ENCODE measurements at places on chromosomes 5 and 9.

DNA sequence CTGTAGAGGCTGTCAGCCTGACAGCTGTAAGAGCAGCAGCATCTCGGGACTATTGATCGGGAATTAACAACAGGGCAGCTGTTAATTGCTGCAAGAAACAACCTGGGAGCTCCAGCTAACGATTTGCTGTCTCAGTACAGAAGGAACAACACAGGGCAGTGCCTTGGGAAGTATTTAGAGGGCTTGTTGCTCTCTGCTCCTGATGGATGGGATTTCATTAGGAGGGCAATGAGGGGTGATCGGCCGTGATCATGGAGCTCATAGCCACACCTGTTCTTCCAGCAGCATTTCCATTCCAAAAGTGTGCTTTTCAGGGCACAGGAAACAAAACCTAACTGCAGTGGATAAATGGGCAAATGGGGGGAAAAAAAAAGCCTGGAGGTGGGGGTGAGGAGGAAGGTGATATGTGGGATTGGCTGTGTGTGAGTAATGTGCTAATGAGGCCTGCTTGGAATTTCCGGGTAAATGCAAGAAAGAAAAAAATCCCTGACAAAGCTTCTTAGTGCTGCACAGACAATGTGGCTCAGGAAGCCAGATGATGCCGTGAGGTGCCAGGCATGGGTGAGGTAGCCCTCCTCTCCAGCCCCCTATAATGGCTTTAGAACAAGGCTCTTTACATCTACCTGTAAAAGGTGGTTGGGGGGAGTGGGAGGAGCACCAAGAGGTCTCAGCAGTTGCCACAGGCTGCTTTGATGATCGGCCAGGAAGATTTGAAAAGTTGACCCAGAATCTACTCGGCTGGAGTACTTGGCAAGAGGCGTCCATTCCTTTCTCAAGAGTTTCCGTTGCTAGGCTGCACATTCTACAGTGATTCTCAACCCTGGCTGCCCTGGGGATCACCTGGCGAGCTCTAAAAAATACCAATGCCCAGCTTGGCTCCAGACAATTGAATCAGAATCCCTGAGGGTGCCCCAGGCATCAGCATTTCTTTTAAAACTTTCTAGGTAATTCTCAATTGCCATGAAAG lies 139.5 kb upstream of the KLF9 start:
- DNase-seq, result peak; percentile 18

DNA sequence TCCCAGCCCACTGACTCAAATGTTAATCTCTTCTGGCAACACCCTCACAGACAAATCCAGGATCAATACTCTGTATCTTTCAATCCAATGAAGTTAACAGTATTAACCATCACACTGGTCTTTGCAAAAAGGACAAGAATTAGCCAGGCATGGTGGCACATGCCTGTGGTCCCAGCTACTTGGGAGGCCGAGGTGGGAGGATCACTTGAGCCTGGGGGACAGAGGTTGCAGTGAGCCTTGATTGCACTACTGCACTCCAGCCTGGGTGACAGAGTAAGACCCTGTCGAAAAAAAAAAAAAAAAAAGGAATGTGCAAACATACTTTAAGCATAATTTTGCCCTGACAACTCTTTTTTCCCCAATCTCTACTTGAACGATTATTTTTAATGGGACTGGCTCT lies 57.9 kb upstream of the ERBIN start:
- DNase-seq, result no peak

GRCh38 chr5:176379881-176380280 lies 8.5 kb downstream of the NOP16 start:
- no peak for DNase-seq

DNA sequence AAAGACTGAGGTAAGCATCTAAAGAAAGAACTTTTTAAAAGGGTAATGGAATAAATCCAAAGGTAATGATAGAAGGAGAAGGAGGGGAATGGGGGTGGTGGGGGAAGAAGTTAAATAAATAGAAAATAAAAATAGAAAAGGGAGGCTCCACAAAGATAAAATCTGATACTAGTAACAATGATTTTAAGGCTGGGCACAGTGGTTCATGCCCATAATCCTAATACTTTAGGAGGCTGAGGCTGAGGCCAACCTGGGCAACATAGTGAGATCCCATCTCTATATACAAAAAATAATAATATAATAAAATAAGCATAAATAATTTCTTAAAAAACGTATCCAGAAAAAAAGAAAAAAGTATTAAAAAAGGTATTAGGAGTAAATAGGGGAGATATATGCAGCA lies 89.3 kb downstream of the FNBP1 start:
- DNase-seq, result no peak

- DNase-seq, result no peak
Observed at GRCh38 chr5:176996780-176997179, 9.8 kb downstream of the UIMC1 start.

GRCh38 chr5:38585816-38586215 lies 29.4 kb upstream of the LIFR start:
- DNase-seq, result no peak

All from Ammon's horn (tissue), 1 donor.